Body of pancreas (tissue), 4 donors: ENCODE measurements at places on chromosomes 1 and 21. TPM values are rescaled to one million over a fixed set of nuclear protein-coding genes. Genes with fewer than 3 reads are reported as not detected.

DNA sequence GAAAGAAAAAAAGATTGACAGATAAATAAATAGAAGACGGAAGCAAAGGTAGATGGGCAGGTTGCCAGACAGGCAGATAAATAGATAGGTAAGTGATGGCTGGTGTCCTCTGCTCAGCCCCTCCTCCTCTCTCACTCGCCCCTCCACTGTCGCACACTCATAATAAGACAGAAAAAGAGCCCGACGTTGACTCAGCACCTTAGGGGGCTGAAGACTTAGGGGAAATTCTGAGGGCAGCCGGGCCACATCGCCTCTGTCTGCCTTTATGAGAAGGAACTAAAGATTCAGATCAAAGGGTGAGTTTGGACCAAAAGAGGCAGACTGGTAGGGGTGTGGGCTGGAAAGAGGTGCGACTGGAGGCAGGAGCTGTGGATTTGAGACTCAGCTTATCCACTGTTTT, 158.1 kb upstream of the IGSF21 start:
- no peaks in the 10 kb centered on the region for H3K4me1 ChIP-seq
- H3K4me3 ChIP-seq, result no peak overlapping the region
- no peak for DNase-seq

GRCh38 chr1:236160540-236161127, 18.3 kb downstream of the GPR137B start:
- no peaks in the 10 kb centered on the region for H3K36me3 ChIP-seq
- H3K27ac ChIP-seq, result no peak overlapping the region
- no peak for DNase-seq
- H3K4me1 ChIP-seq, result no peaks in the 10 kb centered on the region

GRCh38 chr1:69319287-69319686, 248.4 kb upstream of the LRRC7 start:
- no peak overlapping the region for H3K4me3 ChIP-seq
- no peaks in the 10 kb centered on the region for H3K4me1 ChIP-seq
- H3K27me3 ChIP-seq, result no peaks in the 10 kb centered on the region
- DNase-seq, result no peak
- no peak overlapping the region for H3K27ac ChIP-seq

GRCh38 chr21:45012662-45013259, 61.6 kb upstream of the ADARB1 start:
- DNase-seq, result no peak
- H3K27me3 ChIP-seq, result no peaks in the 10 kb centered on the region
- H3K4me1 ChIP-seq, result peaks cover 7% of the 10 kb centered on the region
- H3K4me3 ChIP-seq, result no peak overlapping the region

RGS13 gene
- not detected for total RNA-seq
